ENCODE measurements at places on chromosomes 6 and 20. TPM values are rescaled to one million over a fixed set of nuclear protein-coding genes. Genes with fewer than 3 reads are reported as not detected.

Gene GRIK2
- total RNA-seq, result 6.3 TPM

- no peak for DNase-seq
Observed at GRCh38 chr6:22642254-22642653, 72.9 kb downstream of the HDGFL1 start.

GRCh38 chr6:74410630-74411029 is 714.6 kb downstream of the CD109 start:
- no peak for DNase-seq

DNA sequence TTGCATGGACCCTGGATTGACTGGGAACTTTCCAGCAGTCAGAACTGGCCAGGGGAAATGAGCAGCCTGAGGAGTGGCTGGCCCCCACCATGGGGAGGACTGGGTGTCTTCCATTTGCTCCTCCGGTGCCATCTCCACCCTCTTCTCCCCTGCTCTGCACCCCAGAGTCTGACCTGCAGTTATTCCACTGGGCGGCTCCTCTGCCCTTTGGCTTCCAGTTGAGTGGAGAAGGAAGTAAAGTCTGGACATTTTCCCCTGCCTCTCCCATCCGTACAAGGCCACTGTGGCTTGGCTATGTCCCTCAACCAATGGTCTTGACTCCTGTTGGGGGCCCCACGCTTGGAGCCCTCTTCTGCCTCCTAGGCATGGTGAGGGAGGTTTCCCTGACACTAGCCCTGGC is 47.9 kb upstream of the NEDD9 start:
- no peak for DNase-seq

Gene KHDC1L
- not detected for total RNA-seq

DNA sequence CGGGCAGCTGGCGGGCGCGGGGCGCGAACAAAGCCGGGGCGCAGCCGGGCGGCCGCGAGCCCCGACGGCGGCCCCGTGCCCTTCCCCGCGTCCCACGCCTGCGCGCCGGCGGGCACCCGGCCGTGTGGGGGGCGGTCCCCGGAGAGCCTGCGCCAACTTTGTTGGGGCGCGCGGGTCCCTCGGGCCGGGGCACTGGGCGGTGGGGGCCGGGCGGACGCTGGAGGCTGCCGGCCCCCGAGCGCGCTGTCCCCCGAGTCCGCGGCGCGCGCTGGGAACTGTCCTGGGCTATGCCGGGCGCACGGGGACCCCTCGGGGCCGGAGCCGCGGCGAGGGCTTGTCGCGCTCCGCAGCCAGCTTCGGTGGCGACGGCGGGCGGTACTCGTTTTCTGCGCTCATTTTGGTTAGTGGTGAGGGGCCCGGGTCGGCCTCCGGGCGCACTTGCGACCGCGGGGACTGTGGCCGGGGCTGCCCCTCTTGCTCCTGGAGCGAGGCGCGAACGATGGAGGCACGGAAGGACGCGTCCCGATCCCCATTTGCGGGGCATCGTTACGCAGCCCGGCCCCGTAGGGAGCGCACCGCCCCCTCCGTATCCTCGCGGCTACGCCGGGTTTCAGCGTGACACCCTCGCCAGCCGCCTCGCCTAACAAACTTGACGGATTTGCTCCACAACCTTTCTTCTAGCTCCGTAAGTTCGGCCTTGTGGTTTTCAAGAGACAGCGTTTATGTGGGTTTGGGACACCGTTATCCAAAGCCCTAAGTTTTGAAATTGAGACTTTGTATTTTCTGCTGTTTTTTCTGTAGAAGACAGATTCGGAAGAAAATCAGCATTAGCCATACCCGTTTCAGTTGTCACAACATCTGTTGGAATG is 622 bp downstream of the SS18L1 start:
- no peak for DNase-seq

DNA sequence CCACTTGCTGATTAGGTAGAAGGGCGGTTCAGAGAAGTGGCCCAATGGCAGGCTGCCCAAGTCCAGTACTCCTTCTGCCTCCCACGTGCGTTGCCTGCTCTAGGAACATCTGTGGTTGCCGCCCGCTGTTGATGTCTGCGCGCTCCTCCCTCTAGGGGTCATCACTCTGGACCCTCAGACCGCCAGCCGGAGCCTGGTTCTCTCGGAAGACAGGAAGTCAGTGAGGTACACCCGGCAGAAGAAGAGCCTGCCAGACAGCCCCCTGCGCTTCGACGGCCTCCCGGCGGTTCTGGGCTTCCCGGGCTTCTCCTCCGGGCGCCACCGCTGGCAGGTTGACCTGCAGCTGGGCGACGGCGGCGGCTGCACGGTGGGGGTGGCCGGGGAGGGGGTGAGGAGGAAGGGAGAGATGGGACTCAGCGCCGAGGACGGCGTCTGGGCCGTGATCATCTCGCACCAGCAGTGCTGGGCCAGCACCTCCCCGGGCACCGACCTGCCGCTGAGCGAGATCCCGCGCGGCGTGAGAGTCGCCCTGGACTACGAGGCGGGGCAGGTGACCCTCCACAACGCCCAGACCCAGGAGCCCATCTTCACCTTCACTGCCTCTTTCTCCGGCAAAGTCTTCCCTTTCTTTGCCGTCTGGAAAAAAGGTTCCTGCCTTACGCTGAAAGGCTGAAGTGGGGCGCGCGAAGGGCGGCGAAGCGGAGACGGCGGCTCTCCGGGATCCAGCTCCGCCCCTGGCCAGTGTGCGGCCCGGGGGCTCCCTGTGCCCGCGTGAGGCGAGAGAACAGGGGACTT is 8.5 kb downstream of the TRIM15 start:
- no peak for DNase-seq

Gene NRSN1
- not detected for total RNA-seq

DNA sequence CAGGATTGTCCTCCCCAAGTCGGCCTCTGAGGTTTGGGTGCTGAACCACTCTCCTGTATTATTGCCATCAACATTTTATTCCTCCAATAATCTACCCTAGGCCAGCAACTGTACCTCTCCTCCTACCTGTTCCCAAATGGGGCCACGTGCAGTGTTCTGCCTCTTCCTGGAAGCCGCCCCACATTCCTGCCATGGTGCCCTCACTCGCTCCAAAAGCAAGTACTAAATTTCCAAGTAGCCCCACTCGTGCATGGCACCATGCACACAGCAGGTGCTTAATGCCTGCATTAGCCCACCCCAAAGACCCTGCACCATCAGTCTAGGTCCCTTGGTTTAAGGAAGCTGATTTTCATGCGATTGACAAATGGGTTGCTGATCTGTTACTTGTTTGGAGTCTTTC is 147.8 kb downstream of the NFATC2 start:
- DNase-seq, result no peak

- no peak for DNase-seq
Observed at GRCh38 chr6:32589596-32590449, at the start of gene HLA-DRB1. Gene HLA-DRB1, minus strand, starts transcription at chr6:32589848. Its CDS starts 106 bp downstream, at chr6:32589742.

DNA sequence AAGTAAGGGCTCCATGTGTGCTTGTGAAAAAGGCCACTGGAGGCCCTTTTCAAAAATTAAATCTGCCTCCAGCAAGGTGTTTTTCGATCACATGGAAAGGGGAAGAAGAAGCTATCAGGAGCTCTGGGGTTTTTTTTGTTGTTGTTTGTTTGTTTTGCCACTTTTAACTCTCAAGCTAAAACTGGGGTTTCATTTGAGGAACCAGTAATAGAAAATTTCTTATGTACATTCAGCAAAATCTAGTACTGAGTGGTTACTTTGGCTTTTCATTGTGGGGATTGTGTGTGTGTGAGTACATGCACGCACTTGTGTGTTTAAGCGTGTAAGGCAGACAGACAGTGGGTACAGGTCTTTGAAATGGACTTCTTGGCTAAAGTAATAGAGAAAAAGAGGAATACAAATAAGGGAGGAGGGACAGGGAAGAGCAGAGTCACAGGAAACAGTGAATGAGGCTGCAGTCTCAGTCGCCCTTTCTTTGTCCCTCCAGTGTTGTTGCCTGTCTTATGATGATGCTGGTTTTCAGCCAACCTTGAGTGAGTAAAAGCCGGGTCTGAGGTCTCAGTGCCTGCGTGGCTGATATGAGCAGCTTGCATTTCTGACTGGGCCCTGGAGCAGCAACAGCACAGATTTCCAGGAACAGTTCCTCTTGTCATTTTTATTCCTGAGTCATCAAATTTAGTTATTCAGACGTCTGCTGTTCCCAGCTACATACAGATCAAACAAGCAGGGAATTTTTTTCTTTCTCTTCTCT is 26.2 kb downstream of the SLC16A10 start:
- no peak for DNase-seq

Gene APCDD1L
- not detected for total RNA-seq

Gene MAFB
- 6.1 TPM for total RNA-seq

GRCh38 chr6:10837009-10837621 is 1.2 kb downstream of the MAK start:
- DNase-seq, result peak; percentile 30

DNA sequence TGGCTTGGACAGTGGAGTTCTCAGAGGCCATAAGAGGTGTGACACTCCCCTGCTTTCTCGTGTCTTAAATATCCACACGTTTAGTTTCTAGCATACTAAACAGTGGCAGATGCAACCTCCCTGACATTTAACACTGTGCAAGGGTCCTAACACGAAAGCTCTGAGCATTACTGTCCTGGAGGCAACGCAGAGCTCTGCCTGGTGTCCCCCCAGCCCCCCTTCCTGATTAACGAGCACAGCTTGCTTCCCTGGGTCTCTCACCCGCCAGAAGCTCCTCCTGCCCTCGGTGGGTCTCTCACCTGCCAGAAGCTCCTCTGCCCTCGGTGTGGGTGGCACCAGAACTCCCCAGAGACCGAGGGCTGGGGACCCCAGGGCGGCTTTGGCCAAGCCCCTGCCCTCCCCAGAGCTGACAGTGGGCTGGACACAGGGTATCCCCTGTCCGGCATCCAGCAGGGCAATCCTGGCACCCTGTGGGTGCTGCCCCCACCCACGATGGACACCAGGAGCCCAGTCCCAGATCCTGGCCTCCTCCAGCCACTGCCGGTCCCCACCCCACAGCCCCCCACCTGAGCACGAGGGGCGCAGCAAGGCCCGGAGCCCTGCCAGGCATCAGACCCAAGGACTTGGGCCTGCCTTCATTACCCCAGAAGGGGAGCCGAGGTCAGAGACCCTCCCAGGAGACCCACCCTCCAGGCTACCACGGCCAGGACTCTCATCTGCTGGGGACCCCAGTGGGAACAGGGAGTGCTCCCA is 12.4 kb upstream of the KCNQ2 start:
- no peak for DNase-seq

GRCh38 chr6:157539421-157539822 is 158.4 kb downstream of the ZDHHC14 start:
- DNase-seq, result no peak

Gene HLA-DQA2
- total RNA-seq, result 0.79 TPM

Gene EEF1A2
- 11.8 TPM for total RNA-seq

Gene GGTLC1
- total RNA-seq, result not detected

DNA sequence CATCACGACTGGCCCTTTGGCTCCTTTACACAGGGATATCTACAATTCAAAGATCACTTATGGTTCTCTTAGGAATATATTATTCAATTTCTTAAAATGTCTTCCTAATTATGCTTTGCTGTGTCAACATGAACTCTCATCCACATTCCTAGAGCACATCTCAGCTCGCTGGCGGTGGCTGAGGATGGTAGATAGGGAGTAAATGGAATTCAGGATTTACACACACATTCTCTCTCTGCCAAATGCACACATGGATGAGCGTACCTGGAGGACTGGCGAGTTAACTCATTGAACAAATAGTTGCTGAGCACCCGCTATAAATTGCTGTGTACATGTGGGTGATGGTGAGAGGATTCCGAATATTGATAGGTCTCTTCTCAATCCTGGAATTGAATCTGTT is 4.8 kb upstream of the MRPS10 start:
- no peak for DNase-seq

Gene MYCT1
- not detected for total RNA-seq

DNA sequence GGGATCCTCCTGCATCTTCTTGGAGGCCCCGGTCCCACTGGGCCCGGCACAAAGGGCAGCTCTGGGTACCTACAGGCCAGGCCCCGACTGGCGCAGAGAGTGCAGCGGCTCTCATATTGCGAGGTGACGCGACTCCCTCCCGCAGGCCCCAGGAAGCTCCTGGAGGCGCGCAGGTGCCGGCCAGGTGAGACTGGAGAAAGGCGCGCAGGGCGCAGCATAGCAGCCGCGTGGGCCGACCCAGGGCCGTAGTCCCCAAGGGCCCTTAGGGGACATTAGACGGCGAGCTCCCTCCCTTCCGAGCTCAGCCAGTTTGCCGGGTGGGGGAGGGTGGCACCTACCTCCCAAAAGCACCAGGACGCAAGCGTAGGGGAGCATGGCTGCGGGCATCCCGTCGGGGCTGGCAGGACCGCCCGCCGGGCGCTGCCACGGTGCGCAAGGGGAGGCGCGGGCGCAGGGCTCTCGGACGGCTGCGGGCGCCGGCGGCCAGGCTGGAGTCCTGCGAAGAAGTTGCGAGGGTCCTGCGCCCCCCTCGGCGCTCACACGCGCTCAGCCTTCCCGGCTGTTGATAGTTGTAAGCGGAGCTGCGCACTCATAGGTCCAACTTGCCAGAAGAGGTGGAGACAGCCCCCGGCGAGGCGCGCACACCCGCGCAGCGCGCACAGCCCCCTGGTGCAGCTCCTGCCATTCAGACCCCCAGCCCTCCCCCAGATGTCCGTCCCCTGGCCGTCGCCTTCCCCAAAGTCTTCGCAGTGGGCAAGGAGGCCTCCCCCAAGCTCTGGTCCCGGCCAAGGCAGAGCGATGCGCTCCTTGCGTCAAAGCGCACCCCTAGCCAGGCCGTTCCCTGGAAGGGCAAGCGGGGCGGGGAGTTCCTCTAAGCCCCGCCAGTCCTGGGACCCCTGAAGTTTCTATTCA is 622 bp downstream of the APCDD1L start:
- DNase-seq, result no peak

- no peak for DNase-seq
Observed at GRCh38 chr6:34746104-34746846, 11.0 kb upstream of the SNRPC start.

DNA sequence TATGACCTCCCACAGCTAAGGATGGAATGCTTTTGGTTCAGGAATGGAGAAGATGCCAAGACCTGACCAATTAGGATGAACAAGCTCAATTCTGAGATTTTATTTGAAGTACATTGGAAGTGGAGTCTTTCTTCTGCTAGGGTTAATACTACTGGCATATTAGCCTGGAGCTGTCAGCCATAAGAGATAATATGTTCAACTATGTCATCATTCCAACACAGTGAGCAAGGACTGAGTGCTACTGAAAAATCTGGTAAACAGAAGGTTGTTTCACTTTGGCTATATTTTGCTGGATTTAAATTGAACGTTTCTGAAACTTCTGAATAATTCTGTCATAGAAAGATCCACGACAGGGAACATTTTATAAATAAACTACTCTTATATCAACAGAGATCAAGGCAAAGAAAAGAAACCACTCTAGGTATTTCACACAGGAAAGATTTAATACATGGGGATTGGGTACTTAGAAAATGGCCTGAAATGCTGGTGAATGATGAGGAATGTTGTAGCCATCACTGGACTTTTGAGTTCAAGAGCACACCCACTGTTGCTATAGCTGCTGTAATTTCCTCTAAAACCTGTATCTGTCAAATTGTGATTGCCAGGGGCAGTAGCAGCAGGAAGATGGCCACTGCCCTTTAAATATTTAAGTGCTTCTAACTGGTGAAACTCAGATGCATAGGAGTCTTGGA is 200.5 kb downstream of the PLCB4 start:
- no peak for DNase-seq

Gene BACH2
- total RNA-seq, result 12.3 TPM

Gene LPIN3
- 18.4 TPM for total RNA-seq

DNA sequence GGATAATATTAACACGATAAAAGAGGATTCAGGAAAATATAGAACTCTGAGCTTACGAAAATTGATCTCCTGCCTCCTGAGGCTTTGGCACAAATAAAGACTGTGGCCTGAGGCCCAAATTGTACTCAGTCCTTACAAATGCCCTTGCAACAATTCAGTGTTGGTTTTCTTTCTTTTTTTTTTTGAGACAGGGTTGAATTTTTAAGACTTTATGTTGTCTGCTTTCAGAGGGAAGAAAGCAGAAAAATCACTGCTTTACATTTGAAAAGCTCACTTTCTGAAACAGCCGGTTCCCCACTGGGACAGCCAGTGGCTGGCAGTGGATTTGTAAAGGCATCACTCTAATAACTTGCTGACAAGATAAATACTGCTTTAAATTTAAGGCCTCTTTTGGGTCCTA is 290.5 kb downstream of the SLC35F1 start:
- no peak for DNase-seq

Measured in progenitor cell of endocrine pancreas (in vitro differentiated cells).